ENCODE measurements at places on chromosomes 2 and 18. TPM values are rescaled to one million over a fixed set of nuclear protein-coding genes. Genes with fewer than 3 reads are reported as not detected.

The WDCP gene
- 1.4 TPM for total RNA-seq

DNA sequence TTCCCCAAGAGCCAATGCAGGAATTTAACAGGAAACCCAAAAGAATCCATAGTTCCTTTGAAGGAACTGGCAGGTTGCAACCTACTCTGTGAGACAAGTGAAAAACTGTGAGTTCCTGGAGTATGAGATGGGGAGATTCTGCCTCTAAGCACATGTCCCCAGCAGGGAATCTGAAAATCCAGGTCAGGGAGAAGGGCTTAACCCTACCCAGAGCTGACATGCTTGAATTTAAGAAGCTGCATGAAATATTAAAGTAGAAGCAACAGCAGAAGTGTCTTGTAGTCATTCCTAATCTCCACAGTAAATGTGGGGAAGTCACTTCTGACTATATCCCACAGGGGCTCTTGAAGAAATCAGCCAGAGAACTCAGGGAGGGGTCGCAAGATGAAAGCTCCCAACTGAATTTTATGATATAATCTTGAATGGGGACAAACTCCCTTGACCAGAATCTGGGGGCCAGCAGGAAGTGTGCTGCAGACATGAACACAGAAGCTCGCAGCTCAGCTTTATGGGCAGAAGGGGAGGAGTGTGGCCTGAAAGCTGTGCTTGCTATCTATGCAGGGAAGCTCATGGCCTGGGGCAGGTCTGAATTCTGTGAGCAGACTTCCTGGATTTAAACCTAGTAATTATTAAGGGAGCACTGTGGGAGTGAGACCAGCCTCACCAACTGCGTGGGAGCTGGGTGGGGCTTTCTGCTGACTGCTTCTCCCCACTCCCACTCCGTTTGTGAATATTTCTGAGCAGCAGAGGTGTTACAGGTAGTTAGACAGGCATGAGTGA lies 184.1 kb upstream of the KYNU start:
- no peak for DNase-seq

GRCh38 chr2:181312515-181312927 lies 144.7 kb upstream of the ITGA4 start:
- peak; percentile 6 for DNase-seq

DNA sequence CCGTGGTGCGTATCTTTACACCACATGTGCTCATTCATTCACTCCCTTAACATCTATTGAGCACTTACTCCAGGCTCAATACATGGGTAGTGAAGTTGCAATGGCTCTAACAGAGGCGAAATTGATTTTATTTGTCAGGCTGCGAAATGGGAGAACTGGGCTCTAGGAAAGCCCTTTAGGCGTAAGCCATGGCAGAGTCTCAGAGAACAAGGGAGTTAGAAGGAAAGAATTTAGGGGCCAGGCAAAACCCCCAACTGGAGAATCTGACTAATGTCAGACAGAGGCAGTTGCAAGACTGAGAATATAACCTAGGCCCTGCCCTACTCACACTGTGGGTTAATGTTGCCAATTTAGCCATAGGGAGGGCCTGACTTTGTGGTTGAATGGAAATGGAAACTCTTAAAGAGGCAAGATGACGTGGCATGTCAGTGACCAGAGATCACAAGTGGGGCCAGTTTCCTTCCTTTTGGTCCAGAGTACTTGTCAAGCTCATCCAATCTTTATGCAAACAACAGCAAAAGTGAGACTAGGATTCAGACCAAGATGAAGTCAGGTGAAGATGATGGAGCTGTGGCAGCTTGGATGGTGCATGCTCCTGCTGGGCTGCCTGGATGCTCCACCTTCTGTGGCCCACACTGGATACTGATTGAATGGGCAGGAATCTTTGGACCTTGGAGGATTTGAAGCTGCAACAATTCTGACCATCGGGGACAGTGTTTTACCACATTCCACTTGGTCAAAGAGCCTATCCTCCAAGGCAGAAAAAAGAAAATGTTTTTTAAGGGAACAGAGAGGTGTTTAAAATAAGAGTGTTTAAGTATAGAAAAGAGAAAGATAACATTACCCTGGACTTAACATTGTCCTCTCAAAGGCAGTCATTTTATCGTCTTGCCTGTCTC lies 92.2 kb downstream of the CAPN13 start:
- DNase-seq = no peak

DNA sequence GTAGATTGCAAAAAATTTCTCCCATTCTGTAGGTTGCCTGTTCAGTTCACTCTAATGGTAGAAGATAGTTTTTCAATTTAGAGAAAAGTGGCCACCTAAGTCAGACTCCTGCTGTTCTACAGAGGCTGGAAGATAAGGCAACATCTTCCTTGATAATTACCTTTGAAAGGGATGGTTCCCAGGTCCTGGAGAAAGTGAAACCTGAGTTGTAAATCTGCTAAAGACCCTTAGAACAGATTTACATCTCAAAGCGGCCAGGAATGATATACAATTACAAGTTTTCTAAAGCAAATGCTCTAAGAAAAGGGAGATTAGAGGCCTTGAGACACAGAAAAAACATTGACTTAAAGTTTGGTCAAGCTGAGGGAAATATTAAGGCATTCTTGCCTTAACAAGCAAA lies 1350.2 kb upstream of the FAM98A start:
- DNase-seq = no peak

The TP53I3 gene
- 0.30 TPM for total RNA-seq

- DNase-seq = no peak
Measured at GRCh38 chr2:36993841-36994620, 27.7 kb upstream of the STRN start.

DNA sequence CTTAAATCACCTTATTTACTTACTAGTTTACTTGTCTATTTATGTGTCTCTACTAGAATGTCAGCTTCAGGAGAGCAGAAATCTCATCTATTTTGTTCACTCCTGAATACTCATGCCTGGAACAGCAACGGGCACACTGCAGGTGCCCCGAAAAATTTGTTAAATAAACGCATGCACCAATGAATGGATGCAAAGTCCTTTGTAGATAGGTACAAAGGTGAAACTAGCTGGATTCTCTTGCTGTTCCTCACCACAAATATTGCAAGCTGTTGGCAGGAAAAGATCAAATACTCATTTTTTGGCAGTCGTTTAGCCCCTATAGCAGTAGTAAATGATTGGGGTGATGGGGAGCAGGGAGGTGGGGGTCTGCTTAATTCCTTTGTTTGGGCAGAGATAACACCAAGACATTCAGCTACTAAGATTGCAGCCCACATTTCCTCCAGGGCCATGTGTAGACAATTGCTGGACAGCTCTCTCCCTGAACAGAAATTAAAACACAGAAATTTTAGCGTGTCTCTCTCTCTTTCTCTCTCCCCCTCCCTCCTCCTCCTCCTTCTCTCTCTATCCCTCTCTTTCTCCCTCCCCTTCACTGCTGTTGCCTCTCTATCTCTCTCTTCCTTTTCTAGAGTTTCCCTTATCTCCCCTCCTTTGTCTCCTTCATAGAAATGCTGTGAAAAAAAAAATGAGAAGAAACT lies 5.4 kb downstream of the MARCHF4 start:
- DNase-seq = no peak

- no peak for DNase-seq
Measured at GRCh38 chr2:61938511-61938910, 33.0 kb downstream of the COMMD1 start.

The DNAH7 gene
- total RNA-seq = not detected

DNA sequence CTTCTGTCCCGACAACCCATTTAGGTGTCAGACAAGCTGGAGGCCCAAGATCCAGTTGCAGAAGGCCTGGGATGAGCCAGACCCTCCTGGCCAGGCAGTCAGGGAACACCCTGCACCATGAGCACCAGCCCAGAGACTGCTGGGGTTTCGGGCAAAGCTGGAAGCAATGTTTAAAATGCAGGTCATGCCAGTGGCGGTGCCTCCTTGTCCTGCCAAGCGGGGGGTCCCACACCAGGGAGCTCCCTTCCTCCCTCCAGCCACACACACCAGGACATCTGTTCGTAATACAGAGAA lies 230.2 kb downstream of the ATAD2B start:
- DNase-seq = no peak

DNA sequence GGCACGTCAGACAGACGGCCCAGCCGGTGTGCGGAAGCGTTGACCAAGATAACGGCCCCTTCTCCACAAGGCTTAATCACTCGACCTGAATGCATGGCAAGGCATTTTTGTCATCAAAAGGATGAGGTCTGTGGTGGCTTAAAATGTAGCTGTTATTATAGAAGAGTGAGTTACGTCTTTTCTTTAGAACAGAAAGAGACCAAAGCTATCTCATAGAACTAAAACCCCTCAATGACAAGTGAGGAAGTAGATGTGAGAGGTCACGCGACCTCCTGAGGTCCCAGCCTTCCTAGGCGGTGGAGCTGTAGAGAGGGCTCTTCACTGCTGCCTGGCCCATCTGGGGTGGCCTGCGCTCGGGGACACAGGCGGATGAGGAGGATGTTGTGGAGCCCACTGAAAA lies 75.7 kb downstream of the LDLRAD4 start:
- no peak for DNase-seq

Data from CD4-positive, alpha-beta T cell (primary cell).